Activated CD4-positive, alpha-beta T cell treated with anti-CD3 and anti-CD28 coated beads, Interleukin-2, amount 10 ng/mL, durations not matched to agents 24 days and 14 days (primary cell): ENCODE measurements at places on chromosomes 7 and 10. TPM values are rescaled to one million over a fixed set of nuclear protein-coding genes. Genes with fewer than 3 reads are reported as not detected.

FBXL13 gene
- 0.09 and 0.99 TPM in 2 replicates for total RNA-seq

GPC2 gene
- total RNA-seq, result 6.3 and 7.9 TPM in 2 replicates

FGFBP3 gene
- total RNA-seq, result 2.5 and 2.7 TPM in 2 replicates

EVX1 gene
- total RNA-seq, result not detected in 2 replicates

SPDYE2 gene
- total RNA-seq, result 0.19 TPM in 1 of 2 replicates, not detected in the other

ITGA8 gene
- not detected in 2 replicates for total RNA-seq

CALHM1 gene
- total RNA-seq, result not detected in 2 replicates

TMEM270 gene
- not detected in 2 replicates for total RNA-seq

GRCh38 chr7:132410385-132410784 lies 165.9 kb downstream of the PLXNA4 start:
- H3K36me3 ChIP-seq, result peaks cover 2% of the 10 kb centered on the region
- H3K4me1 ChIP-seq, result peaks cover 10% of the 10 kb centered on the region
- no peak overlapping the region for H3K27ac ChIP-seq
- no peak overlapping the region for H3K4me3 ChIP-seq
- DNase-seq, result no peak
- peaks cover 19% of the 10 kb centered on the region for H3K27me3 ChIP-seq

GRCh38 chr10:24223953-24224352 lies 15.0 kb downstream of the KIAA1217 start:
- no peaks in the 10 kb centered on the region for H3K4me1 ChIP-seq
- DNase-seq, result no peak
- H3K4me3 ChIP-seq, result no peak overlapping the region
- no peaks in the 10 kb centered on the region for H3K27me3 ChIP-seq
- no peak overlapping the region for H3K27ac ChIP-seq
- H3K36me3 ChIP-seq, result no peaks in the 10 kb centered on the region

DNA sequence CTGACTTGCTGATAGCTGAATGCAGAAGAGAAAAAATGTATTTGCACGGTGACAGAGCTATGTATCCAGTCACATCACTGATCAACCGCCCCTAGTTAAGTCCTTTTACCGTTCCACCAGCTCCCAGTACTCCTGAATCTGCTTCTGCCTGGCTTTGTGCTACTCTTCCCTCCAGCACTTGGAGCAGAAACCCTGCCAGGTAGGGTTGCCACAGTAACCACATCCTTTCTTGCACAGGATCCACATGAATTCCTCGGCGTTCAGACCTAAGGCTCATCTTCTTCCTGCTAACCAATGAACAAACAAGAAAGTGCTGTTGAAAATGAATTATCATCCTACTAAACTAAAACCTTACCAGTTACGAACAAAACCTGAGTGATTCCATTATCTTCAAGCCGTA lies 52.0 kb upstream of the KCTD7 start:
- no peak for DNase-seq
- H3K4me1 ChIP-seq, result peaks cover 27% of the 10 kb centered on the region
- no peak overlapping the region for H3K27ac ChIP-seq
- no peaks in the 10 kb centered on the region for H3K27me3 ChIP-seq
- H3K36me3 ChIP-seq, result peaks cover 56% of the 10 kb centered on the region

DNA sequence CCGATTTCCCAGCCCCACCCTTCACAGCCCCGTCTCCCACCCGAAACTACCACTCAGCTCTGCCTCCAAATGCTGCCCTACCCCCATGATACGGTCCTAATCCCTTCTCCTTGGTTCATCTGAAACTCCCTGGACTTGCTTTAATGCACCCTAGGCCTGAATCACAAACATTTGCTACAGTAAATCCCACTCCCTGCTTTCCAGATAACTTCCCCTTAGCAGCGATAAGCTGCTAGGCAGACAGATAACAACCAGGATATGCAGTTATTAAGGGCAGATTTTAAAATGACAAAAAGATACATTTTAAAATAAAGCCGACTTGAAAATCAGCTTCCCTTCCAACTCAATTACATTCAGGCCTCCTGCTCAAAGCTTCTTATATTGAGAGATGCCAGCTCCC lies 514.7 kb downstream of the GRID1 start:
- H3K4me1 ChIP-seq, result no peaks in the 10 kb centered on the region
- no peak overlapping the region for H3K4me3 ChIP-seq
- no peaks in the 10 kb centered on the region for H3K36me3 ChIP-seq

- H3K4me1 ChIP-seq, result peaks cover 53% of the 10 kb centered on the region
- H3K27me3 ChIP-seq, result no peaks in the 10 kb centered on the region
- DNase-seq, result peak; percentile 69
These were observed 10.7 kb upstream of the KMT2E start for GRCh38 chr7:105003275-105003674.

GRCh38 chr7:131949659-131950058 lies 393.2 kb upstream of the PODXL start:
- DNase-seq, result no peak
- H3K4me1 ChIP-seq, result no peaks in the 10 kb centered on the region
- no peak overlapping the region for H3K4me3 ChIP-seq

- H3K27me3 ChIP-seq, result peaks cover 7% of the 10 kb centered on the region
- no peaks in the 10 kb centered on the region for H3K4me1 ChIP-seq
- no peak for DNase-seq
These were observed 48.3 kb downstream of the CSTF2T start for GRCh38 chr10:51651063-51651462.

DNA sequence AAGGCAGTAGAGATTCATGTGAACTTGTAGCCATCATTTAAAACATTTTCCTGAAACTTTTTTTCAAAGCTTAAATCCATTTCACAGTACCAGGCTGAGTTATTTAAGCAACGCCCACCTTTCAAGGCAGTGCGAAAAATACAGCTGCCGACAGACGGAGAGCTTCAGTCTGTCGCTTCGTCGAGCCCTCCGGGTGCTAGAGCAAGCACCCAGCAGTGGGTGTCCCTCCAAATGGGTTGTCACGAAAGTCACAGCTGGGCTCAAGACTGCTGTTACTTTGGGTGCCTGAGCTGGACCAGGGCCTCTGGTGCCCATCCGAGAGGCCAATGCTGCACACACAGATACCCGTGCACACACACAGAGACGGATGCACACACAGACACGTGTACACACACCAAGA lies 135.6 kb downstream of the TCERG1L start:
- H3K36me3 ChIP-seq, result no peaks in the 10 kb centered on the region
- H3K4me1 ChIP-seq, result no peaks in the 10 kb centered on the region
- H3K27me3 ChIP-seq, result no peaks in the 10 kb centered on the region
- DNase-seq, result no peak
- no peak overlapping the region for H3K4me3 ChIP-seq

- H3K27me3 ChIP-seq, result no peaks in the 10 kb centered on the region
- no peak for DNase-seq
- no peak overlapping the region for H3K4me3 ChIP-seq
These were observed 34.2 kb downstream of the SEMA3C start for GRCh38 chr7:80884511-80885195.

GRCh38 chr10:6070660-6071059 lies 8.5 kb upstream of the IL2RA start:
- peaks cover 92% of the 10 kb centered on the region for H3K4me1 ChIP-seq
- peak overlapping the region; percentile 98 for H3K27ac ChIP-seq
- H3K27me3 ChIP-seq, result no peaks in the 10 kb centered on the region
- peaks cover 2% of the 10 kb centered on the region for H3K36me3 ChIP-seq
- H3K4me3 ChIP-seq, result peak overlapping the region; percentile 84
- peak; percentile 82 for DNase-seq

DNA sequence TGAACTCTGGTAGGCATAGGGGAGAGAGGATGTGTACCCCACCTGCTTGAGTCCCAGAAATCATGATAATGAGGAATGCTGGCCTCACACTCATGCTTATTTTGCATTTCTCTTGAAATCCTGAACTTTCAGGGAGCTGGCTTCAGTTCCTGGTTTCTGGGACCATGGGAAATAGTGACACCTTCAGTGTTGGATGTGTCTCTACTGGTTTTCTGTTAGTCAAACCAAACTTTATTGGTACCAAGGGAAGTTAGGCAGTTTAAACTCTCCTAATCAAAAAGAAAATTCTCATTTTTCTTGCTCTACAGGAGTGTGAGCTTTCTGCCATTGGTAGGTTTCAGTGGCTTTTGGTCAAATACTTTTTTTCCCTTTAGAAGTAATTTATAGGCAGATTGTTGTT lies 11.8 kb upstream of the PCGF5 start:
- no peak for DNase-seq
- no peak overlapping the region for H3K4me3 ChIP-seq
- peaks cover 11% of the 10 kb centered on the region for H3K36me3 ChIP-seq
- no peaks in the 10 kb centered on the region for H3K27me3 ChIP-seq
- H3K4me1 ChIP-seq, result peaks cover 45% of the 10 kb centered on the region

DNA sequence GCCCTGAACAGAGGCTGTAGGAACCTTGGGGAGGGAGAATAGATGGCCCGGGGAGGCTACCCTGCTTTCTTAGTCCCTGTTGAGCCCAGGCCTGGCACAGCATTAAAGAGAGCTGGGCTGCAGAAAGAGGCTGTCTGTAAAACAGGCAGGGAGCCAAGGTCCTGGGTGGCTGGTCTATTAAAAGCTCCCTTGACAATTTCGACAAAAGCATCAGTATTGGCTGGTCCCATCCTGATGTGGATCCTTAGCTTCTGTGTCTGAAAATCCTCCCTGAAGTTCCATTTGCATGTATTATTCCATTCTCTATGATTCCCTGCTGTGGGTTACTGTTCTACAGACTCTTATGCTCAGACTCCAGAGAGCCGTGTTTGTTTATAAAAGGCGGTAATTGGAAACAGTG lies 158.5 kb downstream of the GALNT17 start:
- no peaks in the 10 kb centered on the region for H3K27me3 ChIP-seq
- H3K4me1 ChIP-seq, result no peaks in the 10 kb centered on the region
- no peak for DNase-seq

DNA sequence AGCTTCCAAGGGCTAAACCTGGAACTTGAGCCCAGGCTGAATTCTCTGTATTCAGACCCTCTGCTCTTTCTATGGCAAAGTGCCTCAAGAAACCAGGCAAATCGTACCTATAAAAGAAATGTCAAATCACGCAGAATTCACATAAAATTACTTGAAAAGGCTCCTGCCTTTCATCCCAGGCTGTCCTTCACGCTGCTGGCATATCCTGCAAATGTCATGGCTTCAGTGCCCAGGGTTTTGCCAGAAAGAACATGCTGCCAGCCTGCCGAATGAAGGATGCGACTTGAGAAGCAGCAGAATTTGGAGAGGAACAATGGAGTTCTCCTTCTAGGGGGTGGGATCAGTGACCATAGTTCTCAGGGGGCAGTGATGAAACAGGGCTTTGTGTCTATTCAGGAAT lies 602.5 kb upstream of the GALNT17 start:
- no peak for DNase-seq
- H3K27ac ChIP-seq, result no peak overlapping the region
- no peaks in the 10 kb centered on the region for H3K4me1 ChIP-seq
- H3K36me3 ChIP-seq, result no peaks in the 10 kb centered on the region
- no peak overlapping the region for H3K4me3 ChIP-seq
- no peaks in the 10 kb centered on the region for H3K27me3 ChIP-seq

DNA sequence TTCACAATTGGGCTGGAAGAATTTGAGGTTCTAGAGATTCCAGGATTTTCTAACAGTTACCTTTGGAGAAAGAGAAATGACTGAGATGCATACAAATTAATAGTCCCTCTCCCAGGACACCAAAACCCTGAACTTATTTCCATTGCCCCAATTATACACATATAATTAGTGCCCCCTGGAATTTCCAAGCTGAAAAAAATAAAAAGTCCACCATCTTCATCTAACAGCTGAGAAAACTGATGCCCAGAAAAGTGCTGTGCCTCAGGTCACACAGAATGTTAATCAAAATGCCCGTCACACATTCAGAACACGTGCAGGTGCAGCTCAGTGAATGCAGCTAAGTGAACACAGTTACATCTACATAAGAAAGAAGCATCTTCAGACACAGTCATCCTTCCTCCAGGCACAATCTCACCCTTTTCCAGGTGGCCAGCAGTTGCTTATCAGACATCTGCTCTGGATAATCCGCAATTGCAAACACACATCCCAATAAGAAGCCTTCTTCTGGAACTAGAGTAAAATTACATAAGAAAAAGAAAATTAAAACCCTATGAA lies 35.4 kb downstream of the PAXIP1 start:
- H3K27ac ChIP-seq, result no peak overlapping the region
- no peaks in the 10 kb centered on the region for H3K27me3 ChIP-seq
- H3K4me3 ChIP-seq, result no peak overlapping the region
- H3K36me3 ChIP-seq, result peaks cover 63% of the 10 kb centered on the region
- peaks cover 5% of the 10 kb centered on the region for H3K4me1 ChIP-seq
- DNase-seq, result peak; percentile 34

DNA sequence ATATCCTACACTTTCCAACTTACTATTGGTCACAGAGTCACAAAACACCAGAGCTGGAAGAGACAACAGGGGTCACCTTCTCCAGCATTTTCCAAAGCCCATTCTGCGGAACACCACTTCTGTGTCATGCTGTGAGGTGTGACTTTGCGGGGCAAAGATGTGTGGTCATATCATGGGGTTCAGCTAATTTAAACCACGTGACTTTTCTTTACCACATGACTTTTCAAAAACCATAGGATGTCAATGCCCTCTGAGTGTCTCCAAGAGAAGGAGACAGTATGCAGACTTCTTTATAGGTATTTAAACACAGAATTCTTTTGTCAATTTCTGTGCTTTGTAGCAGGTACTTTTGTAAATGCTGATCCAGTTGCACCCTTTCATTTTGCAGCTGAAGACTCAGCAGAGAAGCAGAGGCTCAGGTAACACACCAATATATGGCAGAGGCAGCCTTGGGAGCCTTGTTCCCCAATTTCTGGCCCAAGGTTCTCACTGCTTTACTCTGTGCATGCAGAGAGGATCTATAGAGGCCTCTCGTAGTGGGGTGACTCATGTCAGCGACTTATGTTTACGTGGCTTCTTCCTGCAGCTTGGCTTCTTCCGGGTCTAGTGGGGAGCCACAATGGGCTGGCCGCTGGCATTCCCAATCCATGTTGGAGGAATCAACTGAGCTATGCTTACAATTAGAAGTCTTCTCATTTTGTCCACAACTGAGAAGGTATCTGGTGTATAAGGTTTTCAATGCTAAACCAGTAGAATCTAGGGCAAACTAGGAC lies 104.0 kb upstream of the RHOBTB1 start:
- no peaks in the 10 kb centered on the region for H3K4me1 ChIP-seq
- no peak overlapping the region for H3K27ac ChIP-seq
- no peaks in the 10 kb centered on the region for H3K27me3 ChIP-seq
- no peak for DNase-seq
- H3K4me3 ChIP-seq, result no peak overlapping the region

DNA sequence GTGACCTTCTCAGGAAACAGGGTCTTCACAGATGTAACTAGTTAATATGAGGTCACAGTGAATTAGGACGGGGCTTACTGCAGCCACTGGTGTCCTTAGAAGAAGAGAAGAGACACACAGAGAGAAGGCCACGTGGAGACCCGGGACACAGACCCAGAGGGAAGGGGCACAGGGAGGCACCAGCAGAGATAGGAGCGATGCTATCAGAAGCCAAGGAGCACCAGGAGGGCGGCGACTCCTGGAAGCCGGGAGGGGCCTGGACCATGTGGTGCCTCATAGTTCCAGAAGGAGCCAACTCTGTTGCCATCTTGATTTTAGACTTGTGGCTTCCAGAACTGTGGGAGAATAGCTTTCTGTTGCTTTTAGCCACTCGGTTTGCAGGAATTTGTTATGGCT lies 505.9 kb downstream of the TCERG1L start:
- DNase-seq, result no peak
- H3K4me1 ChIP-seq, result no peaks in the 10 kb centered on the region
- no peak overlapping the region for H3K4me3 ChIP-seq
- H3K27ac ChIP-seq, result no peak overlapping the region
- H3K36me3 ChIP-seq, result no peaks in the 10 kb centered on the region
